ENCODE measurements at places on chromosomes 12 and 14. TPM values are rescaled to one million over a fixed set of nuclear protein-coding genes. Genes with fewer than 3 reads are reported as not detected.
A peak's percentile ranks its signal among the peaks of the same experiment; 100 is the strongest.

DNA sequence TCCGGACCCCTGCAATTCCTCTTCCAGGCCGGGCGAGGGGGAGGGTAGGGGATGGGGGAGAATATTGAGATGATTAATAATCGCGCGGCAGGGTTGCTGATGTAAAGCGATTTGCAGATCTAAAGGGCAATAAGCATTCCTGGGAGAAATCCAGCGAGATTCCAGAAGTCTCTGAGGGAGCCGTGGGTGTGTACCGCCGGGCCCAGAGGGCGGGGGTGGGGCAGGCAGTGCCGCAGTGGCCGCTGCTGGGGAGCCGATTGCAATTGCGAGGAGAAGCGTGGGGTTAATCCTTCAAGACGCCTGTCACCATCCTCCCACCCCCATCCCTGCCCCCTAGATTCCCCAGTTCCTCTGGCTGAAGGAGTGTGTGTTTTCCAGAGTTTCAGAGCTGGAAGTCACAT lies 16.4 kb downstream of the FOS start:
- peak overlapping the region; percentile 96 for H3K27ac ChIP-seq
- DNase-seq = no peak
- no peaks in the 10 kb centered on the region for H3K27me3 ChIP-seq
- H3K4me1 ChIP-seq = peaks cover 38% of the 10 kb centered on the region

DNA sequence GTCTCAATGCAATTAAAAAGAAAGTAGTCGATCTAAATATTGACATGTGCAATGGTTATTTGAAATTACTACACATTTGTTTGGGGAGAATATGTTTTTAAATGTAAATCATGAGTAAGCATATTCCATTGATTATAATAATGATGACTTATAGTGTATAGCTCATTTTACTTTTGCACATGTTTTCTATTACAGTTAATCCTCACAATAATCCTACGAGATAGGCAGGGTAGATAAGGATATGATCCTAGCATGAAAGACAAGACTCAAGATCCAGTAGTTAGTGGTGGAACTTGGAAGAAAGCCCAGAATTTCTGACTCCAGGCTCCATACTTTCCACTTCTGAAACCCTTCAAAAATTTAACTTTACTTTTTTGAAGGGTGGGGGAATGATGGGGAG lies 94.0 kb downstream of the NAV3 start:
- DNase-seq = no peak
- H3K4me3 ChIP-seq = no peak overlapping the region
- H3K4me1 ChIP-seq = no peaks in the 10 kb centered on the region
- no peak overlapping the region for H3K27ac ChIP-seq

The KCNC2 gene
- total RNA-seq = 23.2 TPM

GRCh38 chr14:95480887-95481226 lies 35.6 kb downstream of the SYNE3 start:
- H3K36me3 ChIP-seq = no peaks in the 10 kb centered on the region
- H3K27ac ChIP-seq = no peak overlapping the region
- no peak for DNase-seq
- peaks cover 17% of the 10 kb centered on the region for H3K4me1 ChIP-seq
- H3K4me3 ChIP-seq = no peak overlapping the region
- no peaks in the 10 kb centered on the region for H3K27me3 ChIP-seq

DNA sequence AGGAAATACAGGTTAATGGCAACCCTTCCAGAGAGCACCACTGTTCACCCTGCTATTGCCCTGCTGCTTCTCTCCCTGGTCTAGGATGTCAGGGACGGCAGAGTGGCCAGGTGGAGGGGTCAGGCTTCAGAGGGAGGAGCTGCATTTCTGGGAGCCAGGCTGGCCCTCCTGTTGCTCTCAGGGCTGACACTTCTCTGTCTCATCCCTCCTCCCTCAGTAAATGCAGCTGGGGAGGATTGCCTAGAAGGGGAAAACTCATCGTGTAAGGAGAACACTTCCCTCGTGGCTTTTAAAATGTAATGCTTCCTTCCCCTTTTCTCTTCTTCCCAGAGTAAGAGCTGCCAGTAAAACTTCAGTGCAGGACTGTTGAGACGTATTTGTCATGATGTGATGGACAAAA lies 20.8 kb downstream of the SUSD6 start:
- peaks cover 39% of the 10 kb centered on the region for H3K4me1 ChIP-seq

DNA sequence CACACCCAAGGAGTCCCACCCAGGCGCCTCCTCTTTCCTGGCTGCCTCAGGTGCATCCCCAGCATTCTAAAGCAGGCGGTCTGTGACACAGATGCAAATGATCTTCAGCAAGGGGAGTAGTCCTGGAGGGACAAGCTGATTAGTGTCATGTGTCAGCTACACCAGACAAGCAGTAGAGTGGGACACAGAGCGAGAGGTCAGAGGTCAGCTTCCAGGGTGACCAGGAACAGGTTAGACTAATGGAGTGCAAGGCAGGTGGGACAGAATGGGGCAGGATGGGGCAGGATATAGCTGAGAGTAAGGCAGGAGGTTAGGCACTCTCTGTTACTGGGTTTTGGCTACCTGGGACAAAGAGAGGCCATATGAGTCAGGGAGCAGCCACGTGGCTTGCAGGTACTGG lies 534.0 kb downstream of the FUT8 start:
- DNase-seq = no peak
- H3K36me3 ChIP-seq = no peaks in the 10 kb centered on the region
- H3K27ac ChIP-seq = no peak overlapping the region
- peaks cover 2% of the 10 kb centered on the region for H3K27me3 ChIP-seq
- no peaks in the 10 kb centered on the region for H3K4me1 ChIP-seq
- H3K4me3 ChIP-seq = no peak overlapping the region

The SLC25A47 gene
- not detected for total RNA-seq

The KCNMB4 gene
- total RNA-seq = 18.9 TPM

The PPP1R12A gene
- 143 TPM for total RNA-seq

GRCh38 chr12:59077575-59078426 lies 157.5 kb upstream of the LRIG3 start:
- no peak overlapping the region for H3K4me3 ChIP-seq
- DNase-seq = peak; percentile 67
- no peaks in the 10 kb centered on the region for H3K4me1 ChIP-seq
- no peaks in the 10 kb centered on the region for H3K27me3 ChIP-seq
- no peak overlapping the region for H3K27ac ChIP-seq
- H3K36me3 ChIP-seq = no peaks in the 10 kb centered on the region

DNA sequence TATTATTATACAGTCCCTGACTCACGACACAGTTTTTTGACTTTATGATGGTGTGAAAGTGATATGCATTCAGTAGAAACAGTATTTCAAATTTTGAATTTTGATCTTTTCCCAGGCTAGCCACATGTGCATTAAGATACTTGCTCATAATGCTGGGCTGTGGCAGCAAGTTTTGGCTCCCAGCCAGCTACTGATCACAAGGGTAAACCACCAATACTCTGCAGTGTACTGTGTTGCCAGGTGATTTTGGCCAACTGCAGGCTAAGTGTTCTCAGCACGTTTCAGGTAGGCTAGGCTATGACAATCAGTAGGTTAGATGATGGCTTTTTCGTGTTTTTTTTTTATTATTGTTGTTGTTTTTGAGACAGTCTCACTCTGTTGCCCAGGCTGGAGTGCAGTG lies 69.4 kb upstream of the ACTN1 start:
- no peaks in the 10 kb centered on the region for H3K27me3 ChIP-seq
- DNase-seq = no peak
- H3K36me3 ChIP-seq = peaks cover 3% of the 10 kb centered on the region
- no peak overlapping the region for H3K4me3 ChIP-seq
- no peak overlapping the region for H3K27ac ChIP-seq
- H3K4me1 ChIP-seq = peaks cover 31% of the 10 kb centered on the region

Measured in spinal cord (tissue), 10 donors.